Spinal cord (tissue), 10 donors: ENCODE measurements at places on chromosomes 7 and 10. TPM values are rescaled to one million over a fixed set of nuclear protein-coding genes. Genes with fewer than 3 reads are reported as not detected.

Gene FAM237B
- 0.18 TPM for polyA plus RNA-seq

Gene PKD2L1
- polyA plus RNA-seq, result 0.81 TPM

Gene IL6
- polyA plus RNA-seq, result 0.35 TPM

Gene DNAJB6
- polyA plus RNA-seq, result 225 TPM

Gene STEAP1B
- polyA plus RNA-seq, result 2.4 TPM

Gene ERVW-1
- polyA plus RNA-seq, result 1.8 TPM

Gene MSS51
- polyA plus RNA-seq, result 2.4 TPM

Gene PPIF
- polyA plus RNA-seq, result 48.9 TPM

Gene TBXAS1
- polyA plus RNA-seq, result 10.0 TPM

Gene INSYN2A
- polyA plus RNA-seq, result 8.9 TPM

Gene CYP3A7
- polyA plus RNA-seq, result 0.66 TPM

Gene LAMB4
- 0.29 TPM for polyA plus RNA-seq

Gene EPHB6
- 47.4 TPM for polyA plus RNA-seq

Gene SPDYE6
- polyA plus RNA-seq, result 16.4 TPM
